NCI-H1417 treated with DMSO at 0.1 percent for 48 hours (cell line): ENCODE measurements at places on chromosomes 5 and 9.

- no peak for DNase-seq
These were observed 80.2 kb downstream of the GLDC start for GRCh38 chr9:6565312-6565711.

DNA sequence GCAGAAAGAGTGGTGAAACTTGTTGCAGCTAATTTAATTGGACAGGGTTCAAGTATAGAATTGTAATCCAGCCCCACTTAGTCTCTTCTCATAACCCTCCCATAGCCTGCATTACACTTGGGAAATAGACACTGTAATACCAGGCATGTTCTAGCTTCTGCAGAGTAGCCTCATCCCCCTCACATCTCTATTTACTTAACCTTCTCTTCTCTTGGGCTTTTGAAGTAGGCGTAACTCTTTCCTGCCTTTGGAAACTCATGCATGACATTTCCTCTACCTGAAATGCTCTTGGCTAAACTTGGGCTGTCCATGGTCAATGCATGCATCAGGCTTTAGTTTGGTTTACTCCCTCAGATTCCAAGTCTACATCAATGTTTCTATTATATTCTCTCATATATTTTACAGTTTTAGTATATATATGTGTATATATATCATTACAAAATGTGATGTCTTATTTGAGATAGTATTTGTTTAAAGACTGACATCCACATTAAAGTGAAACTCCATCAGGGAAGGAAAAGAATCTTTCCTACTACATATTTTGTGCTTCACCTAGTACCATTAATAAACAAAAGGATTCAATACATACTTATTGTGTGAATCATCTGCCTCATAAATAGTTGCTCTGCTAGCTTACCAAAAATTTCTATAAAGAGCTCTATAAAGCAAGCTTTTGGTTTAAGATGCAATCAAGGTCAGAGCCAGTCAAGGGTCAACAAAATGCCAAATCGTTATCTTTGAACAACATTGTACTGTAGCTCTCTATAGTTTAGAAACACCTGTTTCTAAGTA, 1158.0 kb downstream of the MAT2B start:
- DNase-seq: no peak

DNA sequence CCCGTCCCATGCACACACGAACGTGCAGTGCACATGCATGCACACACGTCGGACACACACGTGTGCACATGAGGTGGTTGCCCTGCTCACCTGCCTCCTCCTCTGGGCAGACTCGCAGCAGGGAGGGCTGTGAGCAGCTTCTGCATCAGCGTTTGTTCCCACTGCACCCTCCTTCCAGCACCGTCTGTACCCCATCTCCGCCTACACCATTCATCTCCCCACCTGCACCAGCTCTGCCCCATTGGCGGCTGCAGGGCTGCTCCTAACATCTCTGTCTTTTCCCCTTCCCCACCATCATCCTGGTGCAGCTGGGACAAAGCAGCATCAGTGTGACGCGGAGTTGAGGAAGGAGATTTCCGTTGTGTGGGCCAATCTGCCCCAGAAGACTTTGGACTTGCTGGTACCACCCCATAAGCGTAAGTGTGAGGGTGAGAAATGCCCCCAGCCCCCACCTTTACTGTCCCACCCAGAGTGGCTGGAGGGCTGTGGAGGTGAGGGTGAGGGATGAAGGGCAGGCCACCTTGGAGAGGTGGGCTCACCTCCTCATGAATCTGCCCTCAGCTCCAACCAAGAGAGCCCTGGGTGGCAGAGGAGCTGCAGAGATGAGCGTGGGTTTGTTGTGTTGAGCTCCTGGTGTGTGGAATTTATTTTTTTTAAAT, 234.6 kb downstream of the CACNA1B start:
- no peak for DNase-seq

DNA sequence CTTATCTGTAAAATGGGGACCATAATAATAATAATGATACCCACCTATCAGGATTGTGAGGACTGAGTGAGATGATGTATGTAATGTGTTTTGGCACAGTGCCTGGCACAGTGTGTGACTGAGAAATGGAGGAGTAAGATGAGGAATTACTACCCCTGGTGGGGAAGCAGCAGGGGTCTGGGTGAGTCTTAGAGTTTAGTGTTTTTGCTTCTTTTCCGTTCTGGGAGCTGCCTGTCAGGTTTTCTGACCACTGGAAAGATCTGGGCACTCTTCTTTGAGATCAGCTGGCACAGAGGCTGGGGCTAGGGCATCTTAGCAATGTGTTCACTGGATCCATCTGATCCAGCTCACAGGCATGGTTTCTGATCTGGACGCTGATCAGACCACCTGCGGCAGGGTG, 8.5 kb downstream of the LCP2 start:
- no peak for DNase-seq

DNA sequence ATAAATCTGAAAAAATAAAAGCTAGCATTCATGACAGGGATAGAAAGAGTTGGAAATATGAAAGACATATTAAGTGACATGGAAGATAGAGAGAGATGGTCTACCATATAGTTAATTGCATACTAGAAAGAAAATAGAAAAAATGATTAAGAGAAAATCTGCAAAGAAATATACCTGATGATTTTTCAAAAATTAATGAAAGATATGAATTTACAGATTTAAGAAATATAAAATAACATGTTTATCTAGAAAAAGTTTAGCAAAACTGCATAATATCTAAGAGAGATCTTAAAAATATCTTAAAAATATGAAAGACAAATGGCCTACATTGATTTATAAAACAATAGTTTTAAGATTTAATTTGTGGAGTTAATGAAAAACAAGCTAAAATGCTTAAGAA, 219.1 kb upstream of the RPS23 start:
- no peak for DNase-seq

DNA sequence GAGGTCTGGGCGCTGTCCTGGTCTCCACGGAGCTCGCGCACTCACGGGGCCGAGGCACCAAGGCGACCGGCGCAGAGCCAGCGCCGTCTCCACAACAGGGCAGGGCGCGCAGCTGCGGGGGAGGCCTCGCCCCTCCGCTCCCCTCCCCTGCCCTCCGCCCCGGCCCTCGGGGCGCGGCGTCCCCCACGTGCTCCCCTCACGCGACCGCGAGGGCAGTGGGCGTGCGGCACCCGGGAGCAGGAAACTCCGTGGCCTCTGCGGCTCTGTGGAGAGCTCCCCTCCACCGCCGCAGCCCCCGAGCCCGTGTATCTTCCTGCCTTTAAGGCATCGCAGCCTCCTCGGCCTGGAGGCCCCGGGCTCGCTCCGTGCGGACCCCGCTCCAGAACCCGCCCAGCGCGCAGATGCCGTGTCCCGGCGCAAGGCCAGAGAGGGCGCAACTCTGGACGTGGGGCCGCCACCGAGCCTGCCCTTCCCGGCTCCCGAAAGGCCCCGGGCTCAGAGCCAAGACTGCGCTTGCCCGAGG, 708 bp upstream of the TUBB4B start:
- no peak for DNase-seq

DNA sequence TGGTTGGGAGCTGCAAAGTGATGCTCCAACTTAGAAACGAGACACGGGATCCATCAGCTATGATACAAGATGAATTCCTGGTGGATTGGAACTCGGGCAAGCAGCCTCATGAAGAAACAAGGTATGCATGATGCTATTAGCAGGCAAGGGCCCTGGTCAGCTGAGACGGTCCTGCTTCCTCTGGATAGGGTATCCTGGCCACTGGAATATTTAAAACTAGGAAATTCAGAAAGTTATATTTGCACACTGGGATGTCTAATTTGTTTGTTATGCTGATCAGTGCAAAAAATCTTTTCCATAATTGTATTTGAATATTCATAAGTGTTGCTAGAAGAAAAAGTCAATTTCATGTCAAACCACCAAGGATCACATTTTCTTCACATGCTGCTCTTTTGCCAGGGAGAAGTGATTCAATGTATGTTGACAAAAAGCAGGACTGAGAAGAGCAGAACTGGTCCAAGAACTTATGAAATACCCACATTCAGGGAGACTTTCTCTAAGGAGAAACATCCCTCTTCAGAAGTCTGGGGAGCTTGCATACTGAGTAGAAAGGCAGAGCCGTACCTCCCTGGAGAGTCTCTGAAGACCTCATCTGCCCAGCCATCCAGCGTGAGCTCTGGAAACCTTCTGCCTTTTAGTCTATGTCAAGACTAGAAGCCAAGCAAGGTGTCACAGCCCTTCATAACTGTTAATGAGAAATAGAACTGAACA, 6.7 kb upstream of the NXNL2 start:
- DNase-seq: no peak

- DNase-seq: no peak
These were observed 26.3 kb downstream of the ACSL6 start for GRCh38 chr5:131984956-131985665.

DNA sequence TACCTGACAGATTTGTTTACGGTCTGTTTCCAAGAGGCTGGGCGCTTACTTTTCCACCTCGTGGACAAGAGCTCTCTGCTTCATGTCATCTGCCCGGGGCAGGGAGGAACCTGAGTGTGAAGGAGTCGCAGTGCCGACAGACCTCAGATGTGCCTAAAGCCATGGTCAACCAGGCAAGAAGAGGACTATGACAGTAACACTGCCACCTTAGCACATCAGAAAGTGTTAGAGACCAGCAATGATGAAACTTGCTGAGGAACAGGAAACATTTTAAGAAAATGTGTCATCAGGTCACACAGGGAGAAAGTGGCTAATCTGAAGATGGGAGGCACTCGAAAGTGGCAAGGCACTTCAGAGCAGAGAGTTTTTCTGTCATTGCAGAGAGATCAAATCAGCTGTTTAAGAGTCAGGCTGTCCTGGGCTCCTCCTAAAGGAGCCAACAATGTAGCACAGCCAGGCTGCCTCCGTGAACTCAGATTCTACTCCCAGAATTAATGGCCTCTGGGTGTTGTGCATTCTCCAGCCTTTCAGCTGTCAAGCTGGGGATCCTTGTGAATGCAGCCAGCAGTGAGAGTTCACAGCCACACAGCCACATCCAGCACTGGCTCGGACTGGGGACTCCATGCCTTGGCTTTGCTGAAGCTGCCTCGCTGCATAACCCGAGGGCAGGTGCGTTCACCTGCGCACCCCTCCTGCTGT, 94.6 kb downstream of the RAPGEF1 start:
- DNase-seq: no peak

GRCh38 chr9:4038182-4038723, 261.6 kb downstream of the GLIS3 start:
- no peak for DNase-seq

DNA sequence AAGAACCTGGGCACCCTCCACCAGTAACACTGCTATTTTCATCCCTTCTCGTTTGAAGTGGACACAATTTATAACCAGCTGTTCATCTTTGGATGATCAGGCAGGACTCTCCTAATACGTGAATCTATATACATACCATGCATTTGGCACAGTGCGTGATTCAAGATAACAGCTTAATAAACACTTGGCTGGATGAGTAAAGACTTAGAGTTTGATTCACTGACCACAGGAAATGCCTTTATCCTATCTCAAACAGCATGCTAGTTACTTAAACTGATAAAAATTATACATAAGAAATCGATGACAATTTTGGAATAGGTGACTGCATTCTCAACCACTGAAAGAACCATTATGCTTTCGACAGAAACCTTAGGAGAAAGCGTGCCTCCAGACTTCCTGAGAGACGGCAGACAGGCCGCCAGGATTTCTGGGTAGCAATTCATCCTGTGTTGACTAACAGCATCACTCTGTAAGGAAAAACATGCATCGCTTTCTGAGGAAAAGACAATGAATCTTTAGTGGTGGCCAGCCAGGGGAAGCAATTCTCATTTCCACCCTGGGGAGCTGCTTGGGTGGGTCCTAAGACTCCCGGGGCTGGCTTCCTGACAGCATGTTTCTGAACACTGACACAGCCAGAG, 9.7 kb downstream of the MRPL36 start:
- no peak for DNase-seq

DNA sequence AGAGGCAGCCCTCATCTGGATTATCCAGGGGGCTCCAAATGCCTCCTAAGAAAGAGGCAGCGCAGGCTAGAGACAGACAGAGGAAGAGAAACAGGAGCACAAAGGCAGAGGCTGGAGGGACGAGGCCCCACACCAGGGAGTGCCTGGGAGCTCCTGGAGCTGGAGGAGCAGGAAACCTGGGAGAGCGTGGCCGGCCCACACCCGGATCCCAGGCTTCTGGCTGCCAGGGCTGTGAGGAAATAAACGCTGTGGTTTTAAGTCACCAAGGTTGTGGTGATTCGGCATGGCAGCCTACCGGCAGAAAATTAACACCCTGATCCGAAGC, 165.5 kb downstream of the OLFM1 start:
- no peak for DNase-seq

GRCh38 chr5:158958021-158958994, 141.4 kb downstream of the EBF1 start:
- DNase-seq: no peak

DNA sequence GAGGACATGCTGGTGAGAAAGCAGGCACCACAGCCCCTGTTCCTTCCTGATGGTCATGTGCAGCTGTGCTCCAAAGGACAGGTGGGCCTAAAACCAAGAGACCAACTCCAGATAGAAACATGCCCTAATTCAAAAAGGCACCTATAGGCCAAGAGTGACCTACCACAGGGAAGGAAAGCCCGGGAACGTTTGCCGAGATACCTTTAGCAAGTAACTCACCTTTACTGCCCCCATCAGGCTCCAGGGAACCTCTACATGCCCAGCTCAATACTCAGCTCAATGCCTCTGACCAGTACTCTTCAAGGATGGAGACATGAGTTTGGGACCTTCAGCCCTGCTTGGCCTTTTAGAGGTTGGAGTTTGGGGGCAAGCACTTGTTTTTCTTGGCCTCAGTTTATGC, 172.8 kb upstream of the FSTL4 start:
- no peak for DNase-seq

- DNase-seq: no peak
These were observed 135.8 kb downstream of the ROR2 start for GRCh38 chr9:91814201-91814600.

GRCh38 chr5:149552038-149552494, 827 bp upstream of the CSNK1A1 start:
- no peak for DNase-seq

DNA sequence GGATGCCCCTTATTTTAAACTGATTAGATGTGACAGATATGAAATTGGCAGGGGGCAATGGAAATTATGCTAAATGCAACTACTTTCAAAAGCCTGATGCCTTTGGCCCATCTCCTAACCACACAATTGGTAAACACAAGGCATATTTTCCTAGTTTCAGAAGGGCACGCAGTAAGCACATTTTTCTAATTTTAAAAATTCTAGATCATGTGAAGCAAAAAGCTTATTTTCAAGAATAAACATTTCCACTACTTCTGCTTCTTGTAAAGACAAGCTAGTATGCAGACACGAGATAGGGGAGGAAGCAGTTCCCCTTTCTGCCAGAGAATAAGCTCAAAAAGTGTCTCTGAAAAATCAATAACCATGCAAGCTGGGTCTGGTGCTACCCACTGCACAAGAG, 67.7 kb downstream of the ABCA1 start:
- DNase-seq: no peak
